Suppressor macrophage treated with lipopolysaccharide for 1 hour (primary cell): ENCODE measurements at places on chromosomes 11 and 22.

GRCh38 chr22:30881361-30882183 lies 87.0 kb downstream of the MORC2 start:
- no peak for DNase-seq

GRCh38 chr11:95247127-95247684 lies 16.2 kb upstream of the SESN3 start:
- DNase-seq = no peak

DNA sequence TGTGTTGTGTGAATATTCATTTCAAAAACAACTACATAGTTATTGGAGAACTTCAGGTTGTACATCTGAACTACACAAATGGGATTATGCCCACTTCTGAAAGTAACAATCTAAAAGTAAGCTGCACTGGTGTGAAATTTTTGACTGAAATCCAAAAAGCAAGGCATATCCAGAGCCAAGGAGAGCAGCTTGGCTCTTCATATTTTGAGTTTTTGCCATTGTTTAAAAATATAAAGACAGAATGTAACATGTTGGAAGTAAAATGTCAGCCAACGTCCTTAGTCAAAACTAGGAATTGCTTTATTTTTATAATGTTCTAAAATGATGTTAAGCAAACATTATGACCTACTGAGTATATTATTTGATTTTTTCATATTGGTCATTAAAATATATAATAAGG lies 45.8 kb upstream of the NOX4 start:
- no peak for DNase-seq

DNA sequence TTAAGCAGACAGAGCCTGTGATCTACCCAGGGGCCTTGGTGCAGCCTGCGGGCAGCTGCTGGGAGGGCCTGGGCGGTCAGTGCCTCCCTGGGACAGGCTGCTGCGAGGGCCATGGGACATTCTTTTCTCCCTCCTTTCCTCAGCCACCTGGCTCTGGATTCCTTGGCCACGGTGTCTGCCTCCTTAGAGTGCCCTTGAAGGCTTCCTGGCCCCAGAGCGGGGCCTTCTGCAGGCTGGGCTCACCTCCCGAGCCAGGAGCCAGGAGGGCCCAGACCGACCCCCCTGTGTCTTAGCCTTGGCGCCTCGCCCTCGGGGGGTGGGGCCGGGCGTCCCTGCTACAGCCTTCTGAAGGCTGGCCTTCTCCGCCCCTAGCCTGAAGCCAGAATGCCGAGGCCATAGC lies 231.2 kb downstream of the TBC1D22A start:
- no peak for DNase-seq

DNA sequence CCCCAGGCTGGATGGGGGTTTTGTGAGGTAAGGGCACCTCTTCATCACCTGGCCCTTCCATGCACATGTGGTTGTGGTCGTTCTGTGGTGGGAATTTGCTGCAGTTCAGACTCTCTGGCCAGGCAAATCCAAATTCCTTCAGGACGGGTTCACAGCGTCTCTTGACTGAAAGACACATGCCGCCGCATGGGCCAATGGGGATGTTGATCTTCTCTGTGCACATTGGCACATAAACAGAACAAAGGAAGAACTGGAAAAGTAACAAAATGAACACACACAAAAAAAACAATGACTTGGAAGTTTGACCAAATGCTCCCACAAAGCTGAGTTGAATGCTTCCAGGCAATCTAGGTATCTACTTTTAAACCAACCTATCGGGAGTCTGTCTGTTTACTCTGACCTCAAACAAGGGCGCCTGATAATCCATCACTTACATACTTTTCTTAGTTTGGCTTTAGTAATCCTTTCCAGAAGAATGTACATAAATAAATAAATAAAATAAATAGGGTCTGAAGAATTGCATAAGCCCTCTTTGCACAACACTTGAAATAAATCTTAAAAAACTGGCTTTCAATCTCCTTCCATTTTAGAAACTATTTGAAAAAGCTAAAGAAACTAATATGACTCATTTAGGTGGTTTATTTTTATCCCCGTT lies 2.8 kb downstream of the FZD4 start:
- DNase-seq = no peak

GRCh38 chr11:84855508-84856245 lies 771.5 kb downstream of the DLG2 start:
- DNase-seq = no peak

DNA sequence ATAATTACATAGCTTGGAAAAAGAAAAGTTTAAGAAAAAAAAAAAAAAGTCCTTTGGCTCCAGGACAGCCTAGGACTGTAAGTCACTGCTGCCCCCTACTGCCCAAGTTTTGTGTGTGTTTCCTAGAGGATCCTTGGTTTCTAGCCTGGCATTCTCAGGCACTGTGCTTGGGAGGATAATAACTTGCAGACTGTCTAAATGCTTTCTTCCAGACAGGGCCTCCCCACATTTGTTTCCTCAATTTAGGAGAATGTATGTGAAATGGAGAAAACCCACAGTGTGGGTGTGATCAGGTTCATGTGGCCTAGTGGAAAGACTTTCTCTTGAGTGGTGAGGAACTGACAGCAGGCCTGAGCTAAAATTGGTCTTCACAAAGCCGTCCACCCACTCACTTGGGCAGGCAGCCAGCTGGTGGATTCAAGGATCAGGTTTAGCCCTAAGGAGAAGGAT lies 191.0 kb downstream of the NAV2 start:
- peak; percentile 82 for DNase-seq

DNA sequence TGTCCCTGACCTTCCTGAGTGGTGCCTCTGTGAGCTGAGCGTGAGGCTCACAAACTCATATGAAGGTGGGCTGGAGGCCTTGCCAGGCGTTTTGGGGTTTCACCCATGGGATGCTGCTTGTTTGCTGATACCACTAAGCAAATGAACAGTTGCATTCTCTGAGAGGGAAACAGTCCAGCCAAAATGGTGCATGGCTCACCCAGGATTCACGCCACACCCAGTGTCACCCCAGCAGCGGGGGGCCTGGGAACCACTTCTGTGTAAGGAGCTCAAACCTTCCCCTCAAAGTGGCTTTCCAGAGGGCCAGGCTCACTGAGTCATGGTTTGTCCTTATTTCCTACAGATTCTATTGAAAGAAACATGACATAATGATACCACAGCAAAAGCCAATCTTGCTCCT lies 928.1 kb downstream of the TBC1D22A start:
- DNase-seq = no peak

DNA sequence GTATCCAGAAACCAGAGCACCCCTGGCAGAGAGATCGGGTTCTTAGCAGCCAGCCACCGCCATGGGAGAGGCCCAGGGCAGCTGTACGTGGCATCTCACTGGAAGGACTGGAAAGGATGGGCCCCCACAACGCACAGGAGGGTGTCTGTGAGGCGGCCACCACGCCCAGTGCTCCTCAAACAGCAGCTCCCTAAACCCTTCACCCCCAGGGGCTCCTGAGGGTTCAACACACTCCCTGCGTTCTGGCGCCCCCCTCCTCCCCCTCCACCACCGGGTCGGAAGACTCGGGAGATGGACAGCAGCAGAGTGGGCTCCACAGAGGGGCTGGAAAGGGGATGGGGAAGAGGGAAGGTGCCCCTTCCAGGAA lies 1.1 kb downstream of the MAPK12 start:
- DNase-seq = no peak

DNA sequence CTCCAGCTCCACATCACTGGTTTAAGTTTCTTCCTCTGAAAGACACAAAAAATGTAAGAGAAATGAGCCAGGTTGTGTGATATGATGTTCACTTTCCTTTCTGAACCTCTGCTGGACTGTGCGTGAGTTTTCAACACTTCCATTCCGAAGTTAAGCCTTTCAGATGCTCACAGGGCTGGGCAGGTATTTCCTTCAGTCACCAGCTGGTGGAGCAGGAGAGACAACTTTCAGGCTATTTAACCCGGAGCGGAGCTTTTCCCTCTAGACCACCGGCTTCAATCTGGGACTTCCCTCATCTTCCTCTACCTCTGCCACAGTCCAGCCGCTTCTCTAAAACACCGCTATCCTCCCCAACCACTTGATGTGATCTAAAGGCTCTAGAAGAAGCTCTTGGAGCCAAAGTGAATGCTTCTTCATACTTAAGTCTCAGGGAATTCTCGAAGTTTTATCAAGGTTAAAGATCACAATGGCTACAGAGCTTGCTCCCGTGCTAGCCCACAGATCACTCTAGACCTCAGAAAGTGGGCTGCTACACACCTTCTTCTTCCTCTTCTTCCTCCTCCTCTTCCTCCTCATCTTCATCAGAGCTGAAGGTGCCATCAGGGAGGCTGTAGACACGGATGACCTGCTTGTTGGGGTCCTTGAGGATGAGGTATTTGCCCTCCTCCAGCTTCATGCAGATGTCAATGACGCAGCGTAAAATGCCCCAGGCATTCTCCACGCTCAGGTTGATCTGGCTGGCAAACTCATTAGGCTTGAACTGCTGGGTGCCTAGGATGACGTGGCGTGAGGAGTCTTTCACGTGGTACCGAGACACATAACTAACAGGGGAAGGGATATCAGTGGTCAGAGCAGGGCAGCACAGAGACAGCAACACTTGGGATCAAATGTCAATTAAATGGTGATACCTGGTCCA lies 4.4 kb upstream of the FOXRED2 start:
- DNase-seq = peak; percentile 59

GRCh38 chr11:124344346-124344745 lies 24.3 kb upstream of the OR8D2 start:
- no peak for DNase-seq

DNA sequence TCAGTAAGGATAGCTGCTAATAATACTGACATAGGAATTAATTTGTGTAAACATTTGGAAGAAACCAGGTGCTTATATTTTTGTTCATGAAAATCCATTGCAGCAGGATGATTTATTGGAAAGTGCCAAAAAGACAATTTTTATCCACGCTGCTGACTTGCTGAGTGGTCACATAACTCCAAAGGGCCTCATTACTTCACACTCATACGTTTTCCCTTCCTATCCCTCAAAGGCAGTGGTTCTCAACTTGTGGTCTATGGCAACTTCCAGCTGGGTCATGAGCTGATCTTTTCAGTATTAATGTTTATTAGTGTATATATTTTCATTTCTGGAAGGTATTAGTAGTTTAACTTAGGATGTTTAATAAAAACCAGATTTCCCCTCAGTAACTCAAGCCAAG lies 178.1 kb downstream of the UVRAG start:
- no peak for DNase-seq

DNA sequence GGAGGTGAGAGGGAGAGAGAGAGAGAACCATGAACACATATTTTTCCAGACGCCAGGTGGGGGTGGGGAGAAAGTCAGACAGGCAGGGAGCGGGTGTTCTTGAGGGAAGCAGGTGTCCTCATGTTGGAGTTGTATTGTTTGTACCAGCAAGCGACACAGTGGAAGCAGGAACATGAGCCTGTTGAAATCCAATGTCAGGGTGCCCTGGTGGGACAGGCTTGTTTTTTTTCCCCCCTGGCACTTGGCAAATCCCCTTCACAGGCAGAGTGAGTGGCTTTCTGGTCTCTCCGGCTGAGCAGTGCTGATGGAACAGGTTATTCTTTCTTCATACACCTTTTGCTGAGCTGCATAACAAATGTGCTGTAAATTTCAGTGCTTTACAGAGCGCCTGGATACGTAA lies 125.6 kb downstream of the GRIK4 start:
- DNase-seq = no peak

DNA sequence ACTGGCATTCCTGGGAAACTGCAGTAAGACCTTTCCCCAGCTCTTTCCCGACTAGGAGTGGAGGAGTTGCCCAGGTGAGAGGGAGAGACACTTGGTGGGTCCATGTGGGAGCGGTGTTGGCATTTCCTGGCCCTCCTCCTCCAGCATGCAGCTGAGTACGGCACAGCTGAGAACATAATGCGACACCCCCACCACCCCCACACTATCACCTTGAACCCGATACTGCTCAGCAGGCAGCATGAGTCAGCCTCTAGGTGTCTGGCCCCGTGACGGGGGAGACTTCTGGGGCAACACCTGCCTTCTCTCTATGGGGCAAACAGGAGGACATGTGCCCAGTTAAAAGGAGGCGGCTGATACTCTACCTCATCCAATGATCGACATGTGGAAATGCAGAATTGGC lies 64.4 kb downstream of the PKNOX2 start:
- no peak for DNase-seq

- no peak for DNase-seq
Measured at GRCh38 chr11:12729941-12730340, 55.7 kb downstream of the TEAD1 start.

- peak; percentile 13 for DNase-seq
Measured at GRCh38 chr22:20380486-20380885, 13.5 kb upstream of the ZNF74 start.

DNA sequence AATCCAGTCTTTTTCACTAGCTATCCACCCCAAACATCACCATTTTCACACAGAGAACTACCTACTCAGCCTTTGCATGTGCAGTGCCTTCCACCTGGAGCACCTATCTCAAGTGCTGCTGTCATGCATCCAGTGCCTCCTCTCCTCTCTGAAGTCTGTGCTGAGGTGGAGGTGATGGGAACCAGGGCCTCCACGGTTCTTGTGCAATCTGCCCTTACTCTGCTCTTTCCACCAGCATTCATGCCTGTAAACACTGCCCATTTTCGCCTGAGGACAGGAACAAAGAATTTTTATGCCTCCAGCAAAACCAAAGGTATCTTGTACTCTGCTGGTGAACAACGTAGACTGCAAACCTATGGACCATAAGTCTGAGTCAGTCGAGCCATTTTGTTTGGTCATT lies 27.0 kb downstream of the PITPNB start:
- DNase-seq = no peak

GRCh38 chr11:59173080-59173963 lies 1.4 kb downstream of the DTX4 start:
- DNase-seq = peak; percentile 78

GRCh38 chr22:37750596-37751162 lies 53.8 kb downstream of the TRIOBP start:
- DNase-seq = no peak

- DNase-seq = no peak
Measured at GRCh38 chr11:115939104-115939730, 435.0 kb upstream of the CADM1 start.
